ENCODE measurements at places on chromosomes 3 and 15.

GRCh38 chr15:51374131-51374530, 32.7 kb downstream of the GLDN start:
- DNase-seq: no peak
- no peak overlapping the region for H3K4me3 ChIP-seq
- no peak overlapping the region for H3K27ac ChIP-seq
- H3K4me1 ChIP-seq: no peaks in the 10 kb centered on the region

DNA sequence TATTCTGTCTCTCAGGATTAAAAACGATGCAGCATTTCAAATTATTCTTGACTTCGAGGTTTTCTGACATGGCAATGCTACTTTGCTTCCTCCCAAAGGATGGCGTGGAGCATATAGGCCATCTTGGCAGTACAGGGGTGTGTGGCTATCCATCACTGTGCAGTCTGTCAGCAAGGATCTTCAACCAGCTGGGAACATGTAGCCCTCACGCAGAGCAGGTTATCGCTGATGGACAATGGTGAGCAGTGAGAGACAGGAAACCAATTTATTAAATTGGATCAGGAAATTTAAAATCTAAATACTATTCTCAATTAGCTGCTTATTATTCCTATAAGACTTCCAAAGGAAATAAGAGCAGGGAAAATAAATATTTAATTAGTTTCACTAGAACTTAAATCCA, 615.3 kb downstream of the OTOL1 start:
- no peak for DNase-seq
- H3K27ac ChIP-seq: no peak overlapping the region
- H3K27me3 ChIP-seq: no peaks in the 10 kb centered on the region
- H3K4me1 ChIP-seq: peaks cover 1% of the 10 kb centered on the region
- H3K36me3 ChIP-seq: no peaks in the 10 kb centered on the region

GRCh38 chr15:61034678-61035291, 194.3 kb downstream of the RORA start:
- no peaks in the 10 kb centered on the region for H3K36me3 ChIP-seq
- H3K4me1 ChIP-seq: no peaks in the 10 kb centered on the region
- no peaks in the 10 kb centered on the region for H3K27me3 ChIP-seq
- no peak overlapping the region for H3K27ac ChIP-seq
- H3K4me3 ChIP-seq: no peak overlapping the region

DNA sequence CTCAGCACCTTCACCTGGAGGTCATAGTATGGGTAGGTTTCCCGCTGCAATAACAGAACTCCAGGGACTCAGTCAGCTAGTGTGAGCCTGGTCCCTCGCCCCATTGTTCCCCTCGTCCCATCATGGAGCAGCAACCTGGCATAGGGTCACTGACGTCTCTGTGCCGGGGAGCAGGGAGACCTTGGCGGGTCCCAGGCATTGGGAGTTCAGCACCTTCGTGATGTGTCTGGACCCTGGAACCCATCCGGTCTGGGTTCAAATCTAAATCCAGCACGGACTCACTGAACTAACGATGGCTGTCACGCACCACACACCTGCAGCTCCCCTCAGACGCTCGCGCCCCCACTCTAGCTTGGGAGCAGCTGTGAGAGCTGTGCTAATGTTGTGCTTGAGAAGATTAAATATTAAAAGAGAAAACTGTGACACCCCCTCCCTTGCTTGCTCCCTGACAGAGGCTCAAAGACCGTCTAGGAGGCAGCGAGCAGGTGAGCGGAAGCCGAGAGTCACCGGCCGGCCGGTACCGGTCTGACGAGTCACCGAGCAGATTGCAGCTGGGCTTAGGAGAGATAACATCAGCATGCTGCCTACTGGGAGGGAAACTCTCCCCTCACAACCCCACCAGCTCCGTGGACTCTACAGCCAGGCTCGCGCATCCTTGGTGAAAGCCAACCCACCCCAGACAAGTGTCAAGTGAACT, 742 bp downstream of the PLA2G4F start:
- H3K36me3 ChIP-seq: peaks cover 25% of the 10 kb centered on the region
- no peak for DNase-seq
- no peaks in the 10 kb centered on the region for H3K4me1 ChIP-seq

DNA sequence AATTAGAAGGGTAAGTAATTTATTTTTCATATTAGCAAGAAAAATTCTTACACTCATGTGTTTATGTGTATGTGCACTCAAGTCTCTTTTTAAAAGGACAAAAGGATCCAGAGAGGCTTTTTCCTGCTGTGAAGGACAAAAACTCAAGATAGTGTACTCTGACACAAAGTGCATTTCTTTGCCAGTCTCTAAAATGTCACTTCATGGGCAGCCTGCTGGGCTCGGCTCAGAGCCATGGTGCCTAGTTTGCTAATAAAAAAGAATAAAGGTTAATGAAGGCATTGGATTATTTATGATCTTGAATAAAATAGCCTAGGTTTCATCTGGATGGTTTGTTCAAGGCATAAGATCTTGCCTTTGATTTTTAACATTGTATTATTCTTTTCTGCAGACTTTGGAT, 989.0 kb downstream of the TBL1XR1 start:
- peaks cover 10% of the 10 kb centered on the region for H3K4me1 ChIP-seq
- H3K36me3 ChIP-seq: no peaks in the 10 kb centered on the region
- no peak overlapping the region for H3K27ac ChIP-seq
- no peak for DNase-seq
- H3K4me3 ChIP-seq: no peak overlapping the region
- no peaks in the 10 kb centered on the region for H3K27me3 ChIP-seq

GRCh38 chr15:91548549-91548948, 305.0 kb upstream of the SLCO3A1 start:
- no peak overlapping the region for H3K27ac ChIP-seq
- H3K4me3 ChIP-seq: no peak overlapping the region
- H3K36me3 ChIP-seq: no peaks in the 10 kb centered on the region
- no peaks in the 10 kb centered on the region for H3K4me1 ChIP-seq
- DNase-seq: no peak
- no peaks in the 10 kb centered on the region for H3K27me3 ChIP-seq

GRCh38 chr3:114272271-114272670, 21.6 kb upstream of the TIGIT start:
- no peak overlapping the region for H3K4me3 ChIP-seq
- H3K27me3 ChIP-seq: no peaks in the 10 kb centered on the region
- H3K27ac ChIP-seq: no peak overlapping the region
- no peaks in the 10 kb centered on the region for H3K36me3 ChIP-seq

- H3K4me1 ChIP-seq: peaks cover 18% of the 10 kb centered on the region
- H3K36me3 ChIP-seq: no peaks in the 10 kb centered on the region
- no peak overlapping the region for H3K27ac ChIP-seq
- no peaks in the 10 kb centered on the region for H3K27me3 ChIP-seq
- no peak for DNase-seq
These were observed 87.6 kb upstream of the SOX2 start for GRCh38 chr3:181623924-181624694.

GRCh38 chr3:112807685-112808084, 39.0 kb downstream of the CD200R1L start:
- no peak overlapping the region for H3K27ac ChIP-seq
- no peaks in the 10 kb centered on the region for H3K27me3 ChIP-seq
- no peak for DNase-seq

DNA sequence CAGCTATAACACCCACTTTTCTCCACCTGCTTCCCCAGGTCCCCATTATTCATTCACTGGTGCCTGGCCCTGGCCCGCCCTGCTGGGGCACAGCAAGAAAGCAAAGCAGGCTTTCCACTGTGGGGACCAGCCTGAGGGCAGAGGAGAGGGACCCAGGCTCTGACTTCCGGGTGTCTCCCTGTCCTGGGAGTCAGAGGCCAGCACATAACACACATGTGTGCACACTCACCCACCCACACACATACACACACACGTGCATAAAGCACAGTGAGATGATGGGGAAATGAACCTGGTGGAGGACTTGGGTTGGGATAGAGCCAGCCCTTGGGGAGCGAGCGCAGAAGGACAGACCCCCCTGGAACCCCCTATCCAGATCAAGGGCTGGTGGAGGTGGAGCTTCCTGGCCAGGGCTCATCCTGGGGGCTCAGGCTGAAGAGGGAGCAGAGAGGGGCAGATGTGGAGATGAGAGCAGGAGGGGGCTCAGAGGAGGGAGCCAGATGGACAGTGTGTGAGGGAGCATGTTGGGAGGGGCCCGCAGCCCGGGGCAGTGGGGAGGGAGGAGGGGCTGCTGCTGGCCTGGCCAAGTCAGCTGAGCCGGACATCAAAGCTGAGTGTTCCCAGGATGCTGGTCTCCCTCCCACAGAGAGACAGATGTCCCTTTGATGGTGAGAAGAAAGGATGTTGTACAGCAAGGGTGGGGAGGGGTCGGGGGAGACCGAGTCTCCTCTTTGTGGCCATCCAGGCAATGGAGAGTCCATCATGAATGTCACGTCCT, 78.2 kb downstream of the LINGO1 start:
- H3K4me3 ChIP-seq: no peak overlapping the region
- H3K27me3 ChIP-seq: no peaks in the 10 kb centered on the region
- H3K4me1 ChIP-seq: peaks cover 21% of the 10 kb centered on the region

- no peaks in the 10 kb centered on the region for H3K36me3 ChIP-seq
- no peaks in the 10 kb centered on the region for H3K4me1 ChIP-seq
- peak; percentile 24 for DNase-seq
- no peak overlapping the region for H3K27ac ChIP-seq
- H3K4me3 ChIP-seq: no peak overlapping the region
- no peaks in the 10 kb centered on the region for H3K27me3 ChIP-seq
These were observed 462.1 kb downstream of the MFSD1 start for GRCh38 chr3:159263750-159264553.

GRCh38 chr3:16305111-16305541, 40.1 kb downstream of the OXNAD1 start:
- peaks cover 7% of the 10 kb centered on the region for H3K4me1 ChIP-seq
- H3K36me3 ChIP-seq: peaks cover 8% of the 10 kb centered on the region
- no peak overlapping the region for H3K4me3 ChIP-seq
- H3K27ac ChIP-seq: no peak overlapping the region
- no peak for DNase-seq
- no peaks in the 10 kb centered on the region for H3K27me3 ChIP-seq

- DNase-seq: no peak
- no peaks in the 10 kb centered on the region for H3K27me3 ChIP-seq
- no peak overlapping the region for H3K27ac ChIP-seq
- no peaks in the 10 kb centered on the region for H3K4me1 ChIP-seq
- no peak overlapping the region for H3K4me3 ChIP-seq
- H3K36me3 ChIP-seq: peaks cover 33% of the 10 kb centered on the region
These were observed 7.5 kb downstream of the ZNF621 start for GRCh38 chr3:40532252-40532651.

GRCh38 chr3:99845331-99845730, 27.7 kb downstream of the CMSS1 start:
- H3K27me3 ChIP-seq: no peaks in the 10 kb centered on the region
- peaks cover 2% of the 10 kb centered on the region for H3K4me1 ChIP-seq

DNA sequence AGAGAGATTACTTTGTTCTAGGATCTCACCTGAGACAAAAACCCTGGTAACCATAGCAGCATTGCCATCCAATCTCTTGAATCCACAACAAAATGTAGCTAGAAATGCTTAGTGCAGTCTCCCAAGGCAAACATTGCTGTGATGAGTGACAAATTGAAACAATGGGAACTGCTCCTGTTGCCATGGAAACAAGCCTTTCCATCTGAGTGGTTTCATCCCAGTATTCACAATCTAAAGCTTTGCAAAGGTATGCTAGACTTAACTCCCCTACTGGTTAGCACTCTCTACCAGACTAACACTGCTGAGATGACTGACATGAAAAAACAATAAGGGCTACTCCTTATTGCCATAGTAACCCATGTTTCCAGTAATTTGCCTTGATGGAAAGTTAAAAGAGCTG, 172.6 kb upstream of the CNTN3 start:
- peak; percentile 51 for DNase-seq
- H3K27ac ChIP-seq: no peak overlapping the region
- H3K4me1 ChIP-seq: peaks cover 19% of the 10 kb centered on the region
- no peak overlapping the region for H3K4me3 ChIP-seq
- H3K27me3 ChIP-seq: peaks cover 2% of the 10 kb centered on the region

DNA sequence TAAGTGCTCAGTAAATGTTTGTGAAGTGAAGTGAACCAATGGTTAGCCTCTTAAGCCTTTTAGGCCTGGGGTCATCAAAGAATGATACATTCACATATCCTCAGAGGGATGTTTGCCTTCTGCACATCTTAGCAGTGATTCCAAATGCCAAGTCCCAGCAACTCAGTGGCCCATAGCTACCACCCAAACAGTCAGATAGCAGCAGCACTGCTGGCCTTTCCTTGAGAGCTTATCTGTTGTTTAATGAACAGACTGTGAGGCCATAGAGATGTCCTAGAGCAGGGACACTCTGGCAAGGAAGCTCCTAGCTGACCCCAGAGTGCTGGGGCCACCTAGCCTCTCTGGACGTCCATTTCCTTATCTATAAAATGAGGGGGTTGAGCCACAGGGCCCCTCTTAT, 86.8 kb downstream of the CYP19A1 start:
- no peak overlapping the region for H3K4me3 ChIP-seq
- no peaks in the 10 kb centered on the region for H3K36me3 ChIP-seq
- no peak for DNase-seq
- no peak overlapping the region for H3K27ac ChIP-seq

- H3K4me3 ChIP-seq: peak overlapping the region; percentile 96
- H3K36me3 ChIP-seq: no peaks in the 10 kb centered on the region
- H3K27ac ChIP-seq: peak overlapping the region; percentile 80
- H3K27me3 ChIP-seq: no peaks in the 10 kb centered on the region
These were observed 284 bp upstream of the TSC22D2 start for GRCh38 chr3:150407808-150408220.

DNA sequence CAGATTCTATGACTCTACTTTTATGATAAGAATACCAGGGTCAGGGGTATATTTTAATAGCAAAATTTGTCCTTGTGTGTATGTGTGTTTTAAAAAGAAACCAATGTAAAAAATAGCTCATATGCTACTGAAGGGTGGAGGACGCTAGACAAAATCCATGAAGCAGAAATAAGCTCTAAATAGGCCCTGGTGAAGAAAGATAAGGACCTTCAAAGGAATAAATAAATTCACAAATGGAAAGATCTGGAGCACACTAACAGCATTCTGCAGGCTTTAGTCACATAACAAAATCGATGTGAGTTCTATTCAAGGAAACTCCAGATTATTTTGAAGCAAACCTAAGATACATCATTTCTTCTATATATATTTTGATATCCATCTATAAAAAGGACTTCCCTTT, 27.2 kb upstream of the ATP11B start:
- H3K27ac ChIP-seq: no peak overlapping the region
- H3K4me3 ChIP-seq: no peak overlapping the region
- peaks cover 1% of the 10 kb centered on the region for H3K4me1 ChIP-seq
- DNase-seq: no peak
- H3K36me3 ChIP-seq: no peaks in the 10 kb centered on the region
